ENCODE measurements at places on chromosomes 7 and 10. TPM values are rescaled to one million over a fixed set of nuclear protein-coding genes. Genes with fewer than 3 reads are reported as not detected.

Gene C1GALT1
- total RNA-seq, result 9.1 TPM

DNA sequence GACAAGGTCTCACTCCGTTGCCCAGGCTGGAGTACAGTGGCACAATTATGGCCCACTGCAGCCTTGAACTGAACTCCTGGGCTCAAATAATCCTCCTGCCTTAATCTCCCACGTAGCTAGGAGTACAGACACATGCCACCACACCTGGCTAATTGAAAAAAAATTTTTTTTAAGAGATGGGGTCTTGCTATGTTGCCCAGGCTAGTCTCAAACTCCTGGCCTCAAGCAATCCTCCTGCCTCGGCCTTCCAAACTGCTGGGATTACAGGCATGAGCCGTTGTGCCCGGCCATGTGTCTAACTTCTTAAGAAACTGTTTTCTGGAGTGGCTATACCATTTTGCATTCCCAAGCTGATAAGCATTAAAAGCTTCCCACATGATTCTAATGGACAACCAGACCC, 9.5 kb upstream of the EFCAB10 start:
- H3K4me3 ChIP-seq, result no peak overlapping the region
- DNase-seq, result no peak
- H3K27ac ChIP-seq, result no peak overlapping the region
- H3K27me3 ChIP-seq, result no peaks in the 10 kb centered on the region

- H3K4me3 ChIP-seq, result no peak overlapping the region
- DNase-seq, result no peak
- no peaks in the 10 kb centered on the region for H3K4me1 ChIP-seq
- no peaks in the 10 kb centered on the region for H3K27me3 ChIP-seq
- H3K36me3 ChIP-seq, result no peaks in the 10 kb centered on the region
Observed at GRCh38 chr7:102042016-102042656, 224.7 kb downstream of the CUX1 start.

GRCh38 chr10:17035446-17035845, 94.2 kb downstream of the CUBN start:
- no peaks in the 10 kb centered on the region for H3K4me1 ChIP-seq
- no peak overlapping the region for H3K4me3 ChIP-seq
- no peak for DNase-seq
- no peaks in the 10 kb centered on the region for H3K27me3 ChIP-seq
- no peak overlapping the region for H3K27ac ChIP-seq

DNA sequence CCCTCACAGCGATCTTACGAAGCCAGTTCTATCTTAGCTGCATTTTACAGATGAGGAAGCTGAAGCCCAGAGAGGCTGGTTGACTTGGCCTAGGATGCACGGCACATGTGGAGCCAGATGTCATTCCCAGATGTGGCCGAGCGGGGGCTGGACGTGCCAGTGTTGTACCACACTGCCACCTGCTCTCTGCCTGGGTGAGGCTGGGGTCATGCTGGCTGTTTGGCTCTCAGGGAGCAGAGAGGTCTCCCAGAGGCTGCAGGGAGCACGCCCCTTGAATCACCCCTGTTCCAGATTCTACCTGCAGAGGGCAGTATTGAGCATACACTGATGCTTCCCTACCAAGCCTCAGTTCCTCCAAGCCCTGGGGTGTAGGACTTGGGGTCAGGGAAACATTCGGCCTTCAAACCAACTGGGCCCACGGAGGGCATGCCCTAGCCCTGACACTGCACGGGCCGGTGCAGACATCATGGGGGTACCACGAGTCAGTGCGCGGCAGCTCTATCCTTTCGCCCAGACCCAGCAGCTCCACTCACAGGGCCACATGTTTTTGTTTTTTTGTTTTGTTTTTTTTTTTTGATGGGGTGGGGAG, 3.8 kb upstream of the GTF2IRD1 start:
- no peak overlapping the region for H3K4me3 ChIP-seq
- H3K36me3 ChIP-seq, result no peaks in the 10 kb centered on the region
- no peaks in the 10 kb centered on the region for H3K27me3 ChIP-seq
- peak; percentile 61 for DNase-seq
- peaks cover 17% of the 10 kb centered on the region for H3K4me1 ChIP-seq

DNA sequence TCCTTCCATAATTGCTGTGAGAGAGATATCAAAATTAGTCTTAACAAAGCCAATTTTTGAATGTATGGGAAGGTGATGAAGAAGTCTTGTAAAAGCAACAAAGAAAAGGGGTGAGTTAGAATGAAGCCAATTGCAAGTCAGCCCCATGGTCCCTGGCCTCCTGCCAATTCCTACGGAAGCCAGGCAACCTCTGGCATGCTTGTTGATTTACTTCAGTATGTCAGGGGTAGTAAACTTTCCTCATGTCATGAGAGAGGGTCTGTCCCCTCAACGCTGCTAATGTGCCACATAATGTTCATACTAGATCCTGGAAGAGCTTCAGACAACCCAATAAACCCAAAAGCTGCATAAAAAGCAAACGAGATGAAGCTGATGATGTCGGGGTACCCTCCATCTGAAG, 159.1 kb upstream of the YAE1 start:
- no peaks in the 10 kb centered on the region for H3K27me3 ChIP-seq
- no peak overlapping the region for H3K4me3 ChIP-seq
- no peak for DNase-seq

Measured in body of pancreas (tissue), 4 donors.